ENCODE measurements at places on chromosomes 3 and 15.

GRCh38 chr3:7447197-7447769, 586.4 kb downstream of the GRM7 start:
- no peak for DNase-seq

DNA sequence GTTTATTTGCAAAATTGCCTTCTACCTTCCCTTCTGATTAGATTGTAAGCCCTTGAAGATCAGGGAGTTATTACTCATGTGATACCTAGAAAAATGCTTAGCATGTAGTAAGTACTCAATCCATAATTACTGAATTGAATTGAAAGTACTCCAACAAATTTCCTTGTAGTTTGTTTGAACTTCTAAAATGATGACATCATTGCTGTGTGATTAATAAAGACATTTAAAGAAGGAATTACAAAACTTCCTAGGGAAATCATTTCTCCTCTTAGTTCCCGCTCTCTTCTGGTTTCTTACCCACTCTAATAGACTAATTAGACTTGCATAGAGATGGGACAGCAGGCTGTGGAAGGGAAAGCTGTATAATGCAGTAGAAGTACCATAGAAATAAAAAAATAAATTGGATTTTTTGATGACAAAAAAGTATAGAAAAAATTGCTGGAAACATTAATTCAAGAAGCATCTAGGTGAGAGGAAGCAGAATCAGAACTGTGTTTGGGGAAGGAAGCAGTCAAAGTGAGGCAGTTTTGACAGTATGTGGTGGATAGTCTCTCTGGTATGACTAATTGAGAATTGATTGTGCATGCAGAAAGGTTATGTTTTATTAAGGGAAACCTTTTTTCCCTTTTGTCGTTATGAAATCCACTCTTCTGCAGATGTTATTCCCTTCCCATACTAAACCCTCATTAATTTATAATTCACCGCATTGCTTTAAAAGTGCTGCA, 93.0 kb downstream of the ALCAM start:
- no peak for DNase-seq

DNA sequence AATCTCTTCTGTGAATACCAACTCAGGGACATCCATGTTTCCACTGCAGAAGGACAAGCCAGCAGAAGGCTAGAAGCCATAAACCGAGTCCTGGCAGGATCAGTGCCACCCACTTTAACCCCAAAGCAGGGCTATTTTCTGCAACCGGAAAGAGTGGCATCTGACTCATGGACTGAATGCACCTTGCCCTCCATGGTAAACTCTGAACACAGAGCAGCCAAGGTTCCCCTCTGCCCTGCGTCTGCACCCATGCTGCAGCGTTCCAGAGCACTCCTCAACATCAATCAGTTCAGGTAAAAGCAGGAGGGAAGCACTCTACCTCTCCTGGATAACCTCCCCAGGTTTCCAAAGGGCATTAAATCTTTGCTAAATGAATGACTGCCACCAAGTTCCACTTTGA, 801 bp upstream of the NGRN start:
- no peak for DNase-seq

DNA sequence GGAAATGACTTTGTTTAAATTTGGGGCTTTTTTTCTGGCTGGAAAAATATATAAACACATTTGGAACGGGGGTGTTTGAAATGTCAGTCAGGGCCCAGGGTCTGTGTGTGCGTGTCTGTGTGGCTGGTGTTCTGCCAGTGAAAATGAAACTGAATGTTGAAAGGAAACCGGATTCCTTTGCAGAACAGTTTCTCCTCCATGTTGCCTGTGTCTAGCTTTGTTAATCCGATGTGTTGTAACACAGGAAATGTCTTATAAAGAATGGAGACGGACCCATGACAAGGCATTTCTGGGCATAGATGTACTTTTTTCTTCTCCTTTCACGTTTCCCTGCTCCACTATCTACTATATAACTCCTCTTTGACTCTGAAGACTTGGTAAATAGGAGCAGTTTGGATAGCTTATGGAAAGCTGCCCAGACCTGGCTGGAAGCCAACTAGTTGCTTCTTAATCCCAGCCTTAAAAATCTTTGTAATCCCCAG, 2.8 kb downstream of the SQOR start:
- DNase-seq = peak; percentile 67

DNA sequence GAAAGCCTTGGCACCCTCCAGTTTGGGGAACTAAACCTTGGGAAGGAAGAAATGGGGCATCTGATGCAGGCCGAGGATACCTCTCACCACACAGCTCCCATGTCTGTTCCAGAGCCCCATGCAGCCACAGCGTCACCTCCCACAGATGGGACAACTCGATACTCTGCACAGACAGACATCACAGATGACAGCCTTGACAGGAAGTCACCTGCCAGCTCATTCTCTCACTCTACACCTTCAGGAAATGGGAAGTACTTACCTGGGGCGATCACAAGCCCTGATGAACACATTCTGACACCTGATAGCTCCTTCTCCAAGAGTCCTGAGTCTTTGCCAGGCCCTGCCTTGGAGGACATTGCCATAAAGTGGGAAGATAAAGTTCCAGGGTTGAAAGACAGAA, 7.7 kb downstream of the MAP1A start:
- DNase-seq = no peak

Measured in GM18507 (cell line).